ENCODE measurements at places on chromosomes 1 and 21. TPM values are rescaled to one million over a fixed set of nuclear protein-coding genes. Genes with fewer than 3 reads are reported as not detected.

LMX1A gene
- total RNA-seq, result not detected

DNA sequence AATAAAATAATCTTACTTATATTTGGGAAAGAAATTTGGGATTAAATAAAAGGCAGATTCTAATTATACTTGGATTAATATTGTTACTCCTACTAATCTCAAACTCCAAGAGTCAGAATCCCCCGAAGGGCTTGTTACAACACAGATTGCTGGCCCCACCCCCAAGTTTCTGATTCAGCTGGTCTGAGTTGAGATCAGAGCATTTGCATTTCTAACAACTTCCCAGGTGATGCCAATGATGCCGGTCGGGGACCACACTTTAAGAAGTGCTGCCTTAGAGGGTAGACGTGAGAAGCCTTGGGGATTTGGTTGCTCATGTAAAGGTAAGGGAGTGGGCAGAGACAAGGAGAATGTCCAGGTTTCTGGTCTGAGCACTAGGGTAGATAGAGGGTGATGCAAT lies 47.2 kb downstream of the FMN2 start:
- DNase-seq, result no peak

TINAGL1 gene
- total RNA-seq, result 11.2 TPM

- DNase-seq, result no peak
Observed at GRCh38 chr1:116110567-116111523, at the start of gene MAB21L3. Gene MAB21L3 (plus strand): TSS chr1:116111399. CDS start chr1:116112616, 1,217 bp downstream.

WLS gene
- total RNA-seq, result 2.7 TPM

DNA sequence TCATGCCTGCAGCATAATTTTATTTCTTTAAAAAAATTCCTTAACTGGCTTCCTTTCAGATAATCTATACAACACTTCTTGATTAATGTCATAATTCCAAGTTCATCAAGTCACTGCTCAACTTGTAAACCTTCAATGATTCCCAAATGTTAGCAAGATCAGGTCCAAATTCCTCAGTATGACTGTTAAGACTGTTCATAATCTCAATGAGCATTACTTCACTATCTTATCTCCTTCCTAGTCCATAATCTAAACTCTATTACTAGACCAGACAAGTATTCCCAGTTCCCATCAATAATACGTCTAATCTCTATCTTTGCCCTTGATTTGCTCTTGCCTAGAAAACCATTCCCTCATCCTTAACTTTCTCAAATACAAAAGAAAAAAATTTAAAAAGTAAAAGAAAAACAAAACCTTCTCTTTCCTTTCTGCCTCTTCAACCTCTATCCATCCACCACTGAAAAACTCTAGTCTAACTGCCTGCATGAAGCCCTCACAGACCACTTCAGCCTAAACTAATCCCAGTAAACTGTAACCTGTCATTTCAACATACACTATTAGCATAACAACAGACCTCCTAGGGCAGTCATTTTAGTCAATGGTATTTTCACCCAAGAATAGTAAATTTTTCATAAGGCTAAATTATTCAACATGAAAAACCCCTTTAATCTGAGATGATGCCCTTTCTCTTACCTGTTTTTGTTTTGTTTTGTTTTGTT lies 15.5 kb downstream of the LUZP1 start:
- DNase-seq, result no peak

- DNase-seq, result no peak
Observed at GRCh38 chr1:38009088-38009840, 3.3 kb upstream of the UTP11 start.

DNA sequence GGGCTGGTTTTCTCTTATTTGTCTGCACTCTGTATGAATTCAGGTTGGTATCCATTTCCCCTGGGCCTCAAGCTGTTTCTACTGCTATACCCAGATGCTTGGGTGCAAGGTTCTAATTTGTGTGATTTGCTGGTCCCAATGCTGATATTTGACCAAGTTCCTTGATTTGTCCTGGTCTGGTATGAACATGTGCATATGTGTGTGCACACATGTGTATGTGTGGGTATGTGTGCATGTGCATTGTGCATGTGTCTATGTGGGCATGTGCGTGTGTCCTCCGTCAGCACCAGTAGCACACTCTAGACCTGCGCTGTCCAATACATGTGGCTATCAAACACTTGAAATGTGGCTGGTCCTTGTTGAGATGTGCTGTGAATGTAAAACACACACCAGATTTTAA lies 102.4 kb upstream of the TSPAN2 start:
- DNase-seq, result no peak

GRCh38 chr1:6220236-6220635 lies 14.3 kb downstream of the RNF207 start:
- DNase-seq, result no peak

GRCh38 chr1:61638911-61639605 lies 85.9 kb downstream of the TM2D1 start:
- no peak for DNase-seq

DNA sequence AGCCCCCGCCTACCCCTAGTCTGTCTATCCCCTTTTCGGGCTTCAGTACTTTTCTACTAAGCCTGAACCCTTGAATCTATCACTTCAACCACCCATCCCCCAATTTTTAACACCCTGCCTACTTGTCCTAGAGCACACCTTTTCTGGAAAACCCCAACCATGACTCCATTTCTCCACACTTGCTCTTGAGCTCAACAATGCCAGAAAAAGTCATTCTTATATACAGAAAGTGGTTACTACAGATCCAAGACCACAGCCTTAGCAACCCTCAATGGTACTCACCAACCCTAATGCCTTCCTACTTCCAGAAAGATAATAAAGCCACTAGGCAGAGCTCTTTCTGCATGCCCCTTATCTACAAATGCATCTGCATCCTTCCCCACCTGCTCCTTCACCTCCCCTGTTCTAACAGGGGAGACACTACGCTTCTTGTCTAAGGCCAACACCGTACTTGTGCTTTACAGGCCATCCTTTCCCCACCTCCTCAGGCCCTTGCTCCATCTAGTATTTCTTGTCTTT lies 41.2 kb downstream of the DMAP1 start:
- DNase-seq, result no peak

GRCh38 chr21:26909972-26910371 lies 56.9 kb downstream of the ADAMTS5 start:
- peak; percentile 25 for DNase-seq

DNA sequence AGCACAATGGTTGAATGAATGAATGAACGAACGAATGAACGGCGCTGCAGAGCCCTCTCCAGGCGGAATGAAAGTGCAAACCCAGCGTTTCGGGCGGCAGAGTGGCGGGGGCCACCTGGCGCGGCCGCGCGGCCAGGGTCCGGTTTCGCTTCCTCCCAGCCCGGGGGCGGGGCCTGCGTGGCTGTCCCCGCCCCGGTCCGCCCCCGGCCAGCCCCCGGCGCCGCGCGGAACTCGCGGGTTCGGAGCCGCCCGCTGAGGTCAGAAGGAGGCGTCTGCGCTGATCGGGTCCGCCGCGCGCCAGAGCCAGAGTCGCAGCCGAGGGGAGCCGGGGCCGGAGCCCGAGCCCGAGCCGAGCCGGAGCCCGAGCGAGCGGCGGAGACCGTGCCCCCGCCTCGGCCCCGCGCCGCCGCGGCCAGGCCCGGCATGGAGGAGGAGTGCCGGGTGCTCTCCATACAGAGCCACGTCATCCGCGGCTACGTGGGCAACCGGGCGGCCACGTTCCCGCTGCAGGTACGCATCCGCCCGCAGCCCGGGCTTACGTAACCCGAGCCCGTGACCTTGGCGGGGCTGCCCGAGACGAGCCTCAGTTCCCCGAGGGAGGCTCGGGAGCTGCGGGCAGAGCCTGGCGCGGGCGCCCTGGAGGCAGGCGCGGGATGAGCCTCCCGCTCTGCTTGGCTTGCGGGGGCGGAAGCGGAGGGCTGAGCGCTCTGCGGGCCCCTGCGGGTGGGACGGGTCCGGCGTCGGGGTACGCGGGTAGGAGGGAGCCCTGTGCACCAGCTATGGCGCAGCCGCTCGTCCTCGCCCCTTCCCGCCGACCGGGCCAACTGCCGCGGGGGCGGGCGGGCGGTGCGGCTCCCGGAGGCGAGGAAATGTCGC lies at the start of gene PDXK:
Gene PDXK, plus strand, starts transcription at position 258 of the 876 bp plus-strand sequence. Its CDS starts 166 bp downstream, at position 424.
- no peak for DNase-seq

GPR52 gene
- total RNA-seq, result 0.63 TPM

DNA sequence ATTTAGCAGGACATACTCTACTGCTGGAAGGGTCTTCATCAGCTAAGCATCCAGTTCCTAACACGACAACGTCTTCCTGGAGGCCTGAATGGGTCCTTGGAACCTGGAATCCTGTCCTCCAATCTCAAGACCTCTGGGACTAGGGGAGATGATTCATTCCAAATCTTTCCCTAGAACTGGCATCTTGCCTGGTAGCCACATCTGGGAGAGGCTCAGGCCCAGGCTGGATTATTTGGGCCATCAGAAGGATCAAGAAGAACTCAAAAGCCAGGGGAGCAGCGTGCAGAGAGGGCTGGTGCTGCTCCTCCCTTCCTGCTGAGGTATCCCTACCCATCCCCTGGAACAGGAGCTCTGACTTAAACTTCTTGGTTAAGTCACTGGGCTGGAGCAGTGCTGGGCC lies 2.8 kb upstream of the PHLDA3 start:
- no peak for DNase-seq

DNA sequence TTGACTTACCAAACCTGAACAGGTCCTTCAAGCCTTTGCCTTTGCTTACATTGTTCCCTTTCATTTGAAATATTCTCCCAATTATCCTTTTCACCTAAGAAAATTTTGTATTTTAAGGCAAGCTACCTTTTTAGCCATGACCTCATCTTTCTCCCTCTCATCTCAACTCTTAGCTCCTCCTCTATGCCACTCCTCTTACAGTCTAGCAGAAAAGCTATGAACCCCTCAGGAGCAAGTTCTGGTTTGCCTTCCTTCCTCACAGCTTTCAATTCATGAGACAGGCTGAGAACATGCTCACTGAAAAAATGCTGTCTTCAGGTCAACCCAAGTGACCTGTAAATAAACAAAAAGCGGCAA lies 8.3 kb upstream of the MUTYH start:
- no peak for DNase-seq

DNA sequence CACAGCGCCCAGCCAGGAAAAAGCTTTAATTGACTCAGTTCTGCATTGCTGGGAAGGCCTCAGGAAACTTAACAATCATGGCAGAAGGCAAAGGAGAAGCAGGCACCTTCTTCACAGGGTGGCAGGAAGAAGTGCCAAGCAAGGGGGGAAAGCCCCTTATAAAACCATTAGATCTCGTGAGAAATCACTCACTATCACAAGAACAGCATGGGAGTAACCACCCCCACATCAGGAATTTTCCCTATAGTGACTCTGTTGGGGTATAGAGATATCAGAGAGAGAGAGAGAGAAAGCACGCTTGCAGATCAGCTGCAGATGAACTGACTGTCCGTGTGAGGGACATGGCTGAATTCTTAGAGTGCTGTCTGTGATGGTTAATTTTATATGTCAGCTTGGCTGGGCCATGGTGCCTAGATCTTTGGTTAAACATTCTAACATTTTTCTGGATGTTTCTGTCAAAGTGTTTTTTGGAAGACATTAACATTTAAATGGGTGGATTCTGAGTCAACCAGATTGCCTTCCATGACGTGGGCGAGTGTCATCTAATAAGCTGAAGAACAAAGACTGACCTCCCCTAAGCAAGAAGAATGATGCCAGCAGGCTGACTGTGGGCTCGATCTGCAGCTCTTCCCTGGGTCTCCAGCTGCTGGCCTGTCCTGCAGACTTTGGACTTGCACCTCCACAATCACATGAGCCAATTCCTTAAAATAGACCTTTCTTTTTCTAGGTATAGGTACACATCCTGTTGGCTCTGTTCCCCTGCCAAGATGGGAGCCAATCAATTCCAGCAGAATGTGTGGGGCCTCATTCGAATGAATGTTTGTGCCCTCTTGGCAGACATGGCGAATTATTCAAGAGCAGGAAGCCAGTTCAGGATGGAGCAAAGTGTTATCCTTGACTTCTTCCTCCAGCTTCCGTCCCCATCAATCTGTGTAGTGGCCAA lies 21.4 kb upstream of the CPT2 start:
- no peak for DNase-seq

DNA sequence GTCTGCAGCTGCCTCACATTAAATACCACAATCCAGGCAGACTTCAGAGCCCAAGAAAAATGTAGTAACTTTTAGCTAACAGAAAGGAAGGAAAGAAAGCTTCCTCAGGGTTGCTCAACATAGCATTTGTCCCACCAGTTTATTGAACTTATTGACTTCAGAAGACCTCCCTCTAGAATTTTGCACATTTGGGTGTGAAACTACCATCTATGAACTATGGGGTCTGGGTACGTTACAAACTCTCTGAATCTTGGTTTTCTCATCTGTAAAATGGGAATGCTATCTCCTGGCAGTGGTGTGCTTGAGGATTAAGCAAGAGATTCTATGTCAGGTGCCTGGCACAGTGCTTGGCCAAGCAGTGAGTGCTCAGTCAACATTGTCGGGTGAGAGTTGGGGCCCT lies at the start of gene ZP4:
Gene ZP4, minus strand, starts transcription at position 101 of the 400 bp plus-strand sequence. CDS start 287 bp downstream, outside the sequence.
- no peak for DNase-seq

- DNase-seq, result no peak
Observed at GRCh38 chr1:178490967-178491366, 5.8 kb downstream of the CLEC20A start.

GRCh38 chr1:223714849-223715603 lies 2.7 kb downstream of the CAPN2 start:
- DNase-seq, result no peak

DNA sequence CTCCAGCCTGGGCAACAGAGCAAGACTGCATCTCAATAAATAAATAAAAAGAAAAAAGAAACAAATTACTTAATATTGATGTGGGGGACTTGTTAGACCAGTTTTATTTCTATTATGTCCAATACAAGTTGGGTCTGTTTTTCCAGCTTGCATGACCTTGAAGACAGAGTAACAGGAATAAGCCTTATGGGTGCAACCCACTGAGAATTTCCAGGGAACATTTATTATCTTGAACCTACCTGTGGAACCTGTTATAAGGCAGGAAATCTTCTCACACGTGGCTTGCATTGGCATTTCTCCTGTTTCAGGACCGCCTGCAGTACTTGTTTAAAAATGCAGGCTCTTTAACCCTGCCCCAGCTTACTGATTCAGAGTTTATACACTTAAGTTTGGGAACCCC lies 64.0 kb downstream of the ZBTB17 start:
- no peak for DNase-seq

DNA sequence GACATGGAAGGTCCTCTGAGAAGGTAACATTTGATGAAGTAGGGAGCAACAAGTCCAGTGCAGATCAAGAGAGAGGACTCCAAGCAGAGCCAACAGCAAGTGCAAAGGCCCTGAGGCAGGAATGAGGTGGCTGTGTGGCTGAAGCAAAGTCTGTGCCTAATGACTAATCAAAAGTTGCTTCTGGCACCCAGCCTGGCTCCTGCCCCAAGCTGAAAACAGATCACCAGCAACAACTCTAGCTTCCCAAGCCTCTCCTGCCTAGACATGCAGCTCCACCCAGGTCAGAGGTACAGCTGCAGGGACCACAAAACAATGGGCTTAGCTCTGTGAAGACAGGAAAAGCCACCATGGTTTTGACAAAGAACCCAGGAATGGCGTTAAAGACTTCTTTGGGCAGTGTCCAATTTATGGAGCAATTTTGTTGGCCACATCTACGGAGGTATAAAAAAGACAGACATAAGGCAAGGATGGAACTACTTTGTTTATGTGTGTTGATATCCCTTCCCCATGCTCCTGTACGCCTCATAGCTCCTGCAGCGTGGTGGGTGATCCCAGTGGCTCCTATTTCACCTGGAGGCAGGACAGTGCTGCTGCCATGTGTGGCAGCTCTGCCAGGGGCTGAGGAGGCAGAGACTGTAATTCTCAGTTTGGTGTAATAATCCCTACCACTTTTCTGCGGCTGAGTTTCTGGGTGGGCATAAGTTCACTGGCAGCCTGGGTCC lies 26.4 kb upstream of the IGSF3 start:
- no peak for DNase-seq

- peak; percentile 47 for DNase-seq
Observed at GRCh38 chr21:34166468-34166867, 93.1 kb downstream of the MRPS6 start.

KRTAP21-2 gene
- total RNA-seq, result not detected

Data from H1 (cell line).